ENCODE measurements at places on chromosomes 6 and 20.
A peak's percentile ranks its signal among the peaks of the same experiment; 100 is the strongest.

- DNase-seq: no peak
Observed at GRCh38 chr20:57208198-57208597, 58.2 kb downstream of the BMP7 start.

GRCh38 chr6:21101694-21102093, 491.9 kb upstream of the SOX4 start:
- DNase-seq: no peak

DNA sequence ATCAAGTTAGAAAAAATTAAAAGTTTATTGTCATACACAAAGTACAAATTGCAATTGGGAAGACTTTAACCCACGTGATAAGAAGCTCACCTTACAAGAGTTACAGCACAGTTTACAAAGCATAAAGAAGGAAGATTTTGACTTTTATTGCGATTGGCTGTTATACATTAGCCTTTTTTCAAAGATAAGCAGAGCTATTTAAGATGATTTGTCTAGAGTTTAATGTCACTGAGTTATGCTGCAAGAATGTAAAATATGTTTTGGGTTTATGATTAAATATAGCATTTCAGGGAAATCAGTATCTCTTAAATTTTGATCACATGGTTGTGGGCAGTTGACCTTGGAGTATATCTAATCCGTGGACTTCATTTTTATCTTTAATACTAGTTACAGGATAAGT, 664.2 kb upstream of the PTCHD4 start:
- no peak for DNase-seq

GRCh38 chr6:1713016-1713600, 103.4 kb downstream of the FOXC1 start:
- no peak for DNase-seq

- DNase-seq: no peak
Observed at GRCh38 chr20:58655328-58656107, 4.4 kb downstream of the STX16 start.

DNA sequence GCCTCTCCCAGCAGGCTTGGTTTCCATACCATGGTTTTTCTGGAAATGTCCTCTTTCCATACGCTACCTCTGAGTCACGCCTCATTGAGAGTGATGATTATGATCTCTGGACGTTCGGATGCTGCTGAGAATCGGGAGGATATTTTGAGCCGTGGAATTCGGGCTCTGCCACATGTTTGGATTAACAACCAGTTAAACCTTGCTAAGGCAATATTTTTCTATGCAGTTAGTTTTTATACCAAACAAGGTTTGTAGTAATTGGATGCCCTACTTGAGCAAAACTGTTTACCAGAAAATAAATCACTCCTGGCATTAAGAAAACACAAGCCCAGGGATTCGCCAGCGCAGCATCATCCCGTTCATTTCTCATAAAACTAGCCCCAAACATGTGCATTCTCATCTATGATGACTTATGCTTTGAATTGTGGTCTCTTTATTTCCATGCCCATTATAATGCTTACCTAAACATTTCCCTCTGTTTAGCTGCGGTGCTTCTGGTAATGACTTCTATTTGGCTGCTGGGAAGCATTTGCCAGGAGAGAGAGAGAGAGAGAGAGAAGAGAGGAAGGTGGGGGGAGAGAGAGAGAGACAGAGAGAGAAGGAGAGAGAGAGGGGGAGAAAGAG, 198.9 kb downstream of the CLIC5 start:
- no peak for DNase-seq

GRCh38 chr6:139584599-139584998, 210.2 kb upstream of the CITED2 start:
- no peak for DNase-seq

DNA sequence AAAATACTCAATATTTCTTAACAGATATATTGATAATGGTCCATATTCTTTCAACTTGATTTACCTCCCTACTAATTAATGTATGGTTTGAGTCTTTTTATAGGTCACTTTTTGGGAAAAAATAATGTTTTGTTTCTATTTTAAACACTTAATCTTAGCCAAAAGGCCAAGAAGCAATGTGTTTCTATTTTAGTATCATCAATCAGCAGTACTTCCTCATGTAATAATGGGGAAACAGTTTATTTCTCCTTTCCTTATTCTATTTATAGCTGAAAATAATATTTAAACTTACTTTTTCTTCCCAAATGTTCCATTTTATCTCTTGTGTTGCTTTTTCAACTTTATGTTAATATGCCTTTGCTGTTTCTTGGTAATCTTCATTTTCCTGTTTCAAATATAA, 295.1 kb downstream of the ALDH8A1 start:
- DNase-seq: no peak

DNA sequence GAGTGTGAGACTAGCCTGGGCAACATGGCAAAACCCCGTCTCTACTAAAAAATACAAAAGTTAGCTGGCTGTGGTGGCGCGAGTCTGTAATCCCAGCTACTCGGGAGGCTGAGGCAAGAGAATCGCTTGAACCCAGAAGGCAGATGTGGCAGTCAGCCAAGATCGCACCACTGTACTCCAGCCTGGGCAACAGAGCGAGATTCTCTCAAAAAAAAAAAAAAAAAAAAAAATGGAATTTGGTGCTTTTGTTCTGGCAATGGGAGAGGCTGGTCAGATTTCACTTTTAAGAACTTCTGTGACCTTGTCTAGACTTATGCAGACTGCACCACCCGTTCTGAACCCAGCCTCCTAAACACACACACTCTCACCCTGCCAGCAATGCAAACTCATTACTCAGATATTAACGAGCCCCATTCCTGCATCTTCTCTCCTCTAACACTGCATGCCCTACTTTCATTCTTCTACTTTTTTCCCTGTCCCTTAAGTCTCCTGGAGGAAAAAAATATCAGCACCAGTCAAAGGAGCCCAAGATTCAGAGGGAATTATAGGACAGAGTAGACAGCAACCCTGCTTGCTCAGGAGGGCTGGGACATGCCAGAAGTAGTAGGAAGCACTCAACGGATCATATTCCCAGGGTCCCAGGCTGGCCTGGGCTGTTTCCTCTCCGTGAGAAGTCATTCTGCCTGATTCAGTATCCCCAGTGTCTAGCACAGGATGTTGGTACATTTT, 4.4 kb downstream of the MOCS1 start:
- DNase-seq: no peak

DNA sequence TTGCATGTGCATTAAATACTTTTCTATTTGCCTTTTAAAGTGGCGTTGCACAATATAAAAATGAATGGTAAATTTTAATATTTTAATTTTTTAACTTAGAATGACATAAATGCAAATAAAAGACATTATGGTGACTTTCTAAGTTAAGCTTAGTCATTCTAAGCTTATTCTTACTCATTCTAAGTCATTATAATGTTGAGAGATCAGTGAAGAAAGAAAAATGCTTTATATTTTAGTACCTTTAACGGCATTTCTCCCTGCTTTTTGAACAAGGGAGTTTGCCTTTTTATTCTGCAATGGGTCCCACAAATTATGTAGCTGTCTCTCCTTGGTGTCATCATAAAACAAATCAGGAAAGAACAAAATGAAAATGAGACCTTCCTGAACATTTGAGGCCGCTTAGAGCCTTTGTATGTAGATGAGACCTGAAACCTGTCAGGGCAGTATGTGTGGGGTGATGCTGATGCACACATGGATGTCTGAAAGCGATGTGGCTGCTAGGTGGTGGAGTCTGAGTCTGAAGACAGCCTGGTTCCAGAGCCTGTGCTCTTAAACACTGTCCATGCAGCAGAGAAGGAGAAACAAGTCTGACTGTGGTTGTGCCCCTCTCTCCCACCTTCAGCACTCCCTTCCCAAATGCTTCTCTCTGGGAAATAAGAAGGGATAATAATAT, 158.0 kb downstream of the PHF3 start:
- DNase-seq: no peak

DNA sequence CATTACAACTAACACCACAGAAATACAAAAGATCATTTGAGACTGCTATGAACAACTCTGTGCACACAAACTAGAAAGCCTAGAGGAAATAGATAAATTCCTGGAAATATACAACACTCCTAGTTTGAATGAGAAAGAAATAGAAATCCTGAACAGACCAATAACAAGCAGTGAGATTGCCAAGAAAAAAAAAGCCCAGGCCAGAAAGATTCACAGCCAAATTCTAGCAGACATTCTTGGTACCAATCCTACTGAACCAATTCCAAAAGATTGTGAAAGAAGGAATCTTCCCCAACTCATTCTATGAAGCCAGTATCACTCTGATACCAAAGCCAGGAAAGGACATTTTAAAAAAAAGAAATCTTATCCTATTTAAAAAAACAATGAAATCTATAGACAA, 7.0 kb upstream of the CDK19 start:
- DNase-seq: no peak

DNA sequence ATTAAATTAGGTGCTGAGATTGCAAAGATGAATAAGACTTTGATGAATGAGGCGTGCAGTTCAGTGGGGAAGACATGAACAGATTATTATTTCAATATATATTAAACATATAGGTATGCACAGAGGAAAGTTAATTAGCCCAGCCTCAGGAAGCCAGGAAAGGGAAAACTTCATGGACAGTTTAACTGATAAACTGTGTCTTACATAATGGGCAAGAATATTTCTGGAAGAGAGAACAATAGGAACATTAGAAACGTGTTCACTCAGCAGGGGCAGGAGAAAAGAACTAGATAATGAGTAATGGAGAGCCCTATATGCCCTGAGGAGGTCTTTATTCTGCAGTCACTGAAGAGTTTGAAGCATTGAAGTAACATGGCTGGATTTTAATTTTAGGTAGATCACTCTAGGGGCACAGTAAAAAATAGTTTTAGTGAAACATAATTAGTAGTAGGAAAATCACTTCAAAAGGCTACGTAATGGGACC, 23.6 kb downstream of the CEP57L1 start:
- DNase-seq: no peak

GRCh38 chr6:107132330-107132954, 17.1 kb upstream of the BEND3 start:
- DNase-seq: peak; percentile 53

DNA sequence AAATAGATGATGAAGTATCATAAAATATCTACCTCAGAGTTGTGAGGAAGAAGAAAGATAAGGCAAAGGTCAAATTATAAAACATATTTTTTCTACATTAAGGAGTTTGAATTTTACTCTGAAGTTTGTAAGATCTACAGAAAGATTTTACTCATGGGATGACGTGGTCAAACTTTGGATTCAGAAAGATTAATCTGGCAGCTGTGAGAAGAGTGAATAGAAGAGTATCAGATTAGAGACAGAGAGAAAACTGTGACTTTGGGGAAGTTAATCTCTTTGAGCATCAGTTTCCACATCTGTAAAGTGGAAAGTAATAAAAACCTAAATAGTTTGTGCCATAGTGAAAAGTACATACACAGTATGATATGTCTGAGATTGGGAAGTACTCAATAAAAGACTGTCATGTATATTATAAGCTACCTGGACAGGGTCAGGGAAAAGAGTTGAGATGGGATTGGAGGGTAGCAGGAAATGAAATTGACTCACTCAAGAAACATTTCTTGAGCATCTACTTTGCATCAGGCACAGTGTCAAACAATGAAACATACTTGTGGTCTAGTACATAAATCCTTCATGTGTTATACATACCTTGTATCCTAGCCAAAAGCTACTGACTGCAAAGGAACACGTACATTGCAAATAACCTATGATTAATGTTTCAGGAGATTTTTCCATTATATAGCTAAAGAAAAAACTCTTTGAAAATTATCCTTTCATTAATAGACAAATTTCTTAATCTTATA, 222.1 kb downstream of the TMEM200A start:
- peak; percentile 67 for DNase-seq

DNA sequence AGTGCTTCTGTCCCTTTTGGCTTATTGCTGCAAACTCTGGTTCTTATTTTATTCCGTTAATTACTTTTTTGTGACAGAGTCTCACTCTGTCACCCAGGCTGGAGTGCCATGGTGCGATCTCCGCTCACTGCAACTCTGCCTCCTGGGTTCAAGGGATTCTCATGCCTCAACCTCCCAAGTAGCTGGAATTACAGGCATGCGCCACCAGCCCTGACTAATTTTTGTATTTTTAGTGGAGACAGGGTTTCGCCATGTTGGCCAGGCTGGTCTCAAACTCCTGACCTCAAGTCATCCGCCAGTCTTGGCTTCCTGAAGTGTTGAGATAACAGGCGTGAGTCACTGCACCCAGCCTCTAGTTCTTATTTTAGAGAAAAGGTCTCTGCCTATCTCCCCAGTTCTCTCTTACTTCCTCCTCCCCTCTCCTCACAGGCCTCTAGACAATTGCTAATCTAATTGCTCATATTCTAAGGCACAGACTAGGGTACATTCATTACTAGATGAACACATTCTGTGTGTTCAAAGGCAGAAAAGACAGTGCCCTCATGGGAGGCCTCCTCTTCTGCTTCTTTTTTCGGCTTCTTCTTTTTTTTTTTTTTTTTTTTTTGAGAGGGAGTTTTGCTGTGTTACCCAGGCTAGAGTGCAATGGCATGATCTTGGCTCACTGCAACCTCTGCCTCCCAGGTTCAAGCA, 27.0 kb downstream of the EDEM2 start:
- no peak for DNase-seq

DNA sequence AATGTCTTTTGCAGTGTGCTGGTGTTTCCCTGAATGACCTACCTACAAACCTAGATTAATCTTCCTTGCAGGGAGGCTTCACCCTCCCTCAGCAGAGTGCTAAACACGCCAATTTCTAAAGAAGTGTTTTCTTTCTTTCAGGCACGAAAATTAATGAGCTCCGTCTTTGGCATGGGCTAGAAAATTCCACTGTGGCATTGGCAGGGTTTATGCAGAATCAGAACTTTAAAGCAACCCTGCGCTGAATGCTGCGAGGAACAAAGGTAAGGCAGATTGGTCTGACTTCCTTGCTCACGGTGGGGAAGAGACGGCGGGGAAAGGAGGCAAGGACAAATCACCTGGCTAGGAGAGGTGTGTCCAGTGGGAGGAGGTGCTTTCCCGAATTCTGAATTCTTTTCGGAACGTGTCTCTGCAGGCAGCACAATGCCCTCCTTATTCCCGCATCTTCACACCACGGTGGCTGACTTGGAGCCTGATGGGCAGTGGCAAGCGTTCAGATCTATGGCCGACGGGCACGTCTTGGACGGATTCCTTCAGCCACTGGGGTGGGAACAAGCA, 6.2 kb upstream of the BANF2 start:
- no peak for DNase-seq

DNA sequence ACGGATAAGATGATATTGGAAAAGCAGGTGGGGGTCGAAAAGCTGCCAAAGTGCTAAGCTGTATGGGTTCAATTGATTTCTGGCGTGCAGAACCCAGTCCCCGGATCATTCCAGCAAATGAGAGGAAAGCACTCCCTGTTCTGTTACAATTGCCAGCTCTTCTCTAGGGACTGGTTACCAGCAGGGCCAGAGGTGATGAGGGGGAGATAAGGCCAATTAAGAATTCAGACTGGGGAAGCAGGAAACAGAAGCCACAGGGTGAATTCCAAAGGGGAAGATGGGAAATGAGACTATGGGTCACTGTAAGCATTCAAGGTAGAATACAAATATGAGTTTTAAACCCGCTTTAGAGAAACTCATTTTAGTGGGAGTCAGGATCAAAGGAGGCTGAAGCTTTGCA, 349.4 kb upstream of the MAP3K7 start:
- DNase-seq: no peak

GRCh38 chr20:15772826-15773225, 800.4 kb downstream of the KIF16B start:
- DNase-seq: no peak
